ENCODE measurements at places on chromosomes 12 and 14. TPM values are rescaled to one million over a fixed set of nuclear protein-coding genes. Genes with fewer than 3 reads are reported as not detected.

TRHDE gene
- 4.9 TPM for total RNA-seq

DPPA3 gene
- not detected for total RNA-seq

GRCh38 chr12:47267571-47267970, 187.8 kb upstream of the AMIGO2 start:
- H3K4me3 ChIP-seq: no peak overlapping the region
- no peak for DNase-seq
- H3K27me3 ChIP-seq: no peaks in the 10 kb centered on the region
- no peaks in the 10 kb centered on the region for H3K4me1 ChIP-seq
- no peaks in the 10 kb centered on the region for H3K36me3 ChIP-seq

DNA sequence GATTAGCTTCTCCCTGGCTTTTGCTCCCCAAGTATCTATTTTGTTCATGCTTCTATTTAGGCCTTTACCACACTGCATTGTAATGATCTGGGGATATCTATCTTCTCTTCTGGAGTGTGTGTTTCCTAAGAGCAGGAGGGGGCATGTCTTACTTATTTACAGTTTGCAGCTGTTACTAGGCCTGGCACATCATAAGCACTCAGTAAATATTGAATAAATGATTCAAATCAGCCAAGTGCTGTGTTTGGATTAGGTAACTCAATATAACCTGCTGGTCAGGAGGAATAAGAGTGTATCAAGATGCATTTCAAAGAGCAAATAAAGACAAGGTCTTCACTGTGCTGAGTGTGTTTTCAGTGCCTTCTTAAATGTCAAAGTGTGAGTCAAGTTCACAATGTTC, 186.1 kb downstream of the FOXG1 start:
- no peak overlapping the region for H3K27ac ChIP-seq
- no peak overlapping the region for H3K4me3 ChIP-seq
- no peaks in the 10 kb centered on the region for H3K27me3 ChIP-seq
- no peak for DNase-seq
- no peaks in the 10 kb centered on the region for H3K36me3 ChIP-seq
- no peaks in the 10 kb centered on the region for H3K4me1 ChIP-seq

DNA sequence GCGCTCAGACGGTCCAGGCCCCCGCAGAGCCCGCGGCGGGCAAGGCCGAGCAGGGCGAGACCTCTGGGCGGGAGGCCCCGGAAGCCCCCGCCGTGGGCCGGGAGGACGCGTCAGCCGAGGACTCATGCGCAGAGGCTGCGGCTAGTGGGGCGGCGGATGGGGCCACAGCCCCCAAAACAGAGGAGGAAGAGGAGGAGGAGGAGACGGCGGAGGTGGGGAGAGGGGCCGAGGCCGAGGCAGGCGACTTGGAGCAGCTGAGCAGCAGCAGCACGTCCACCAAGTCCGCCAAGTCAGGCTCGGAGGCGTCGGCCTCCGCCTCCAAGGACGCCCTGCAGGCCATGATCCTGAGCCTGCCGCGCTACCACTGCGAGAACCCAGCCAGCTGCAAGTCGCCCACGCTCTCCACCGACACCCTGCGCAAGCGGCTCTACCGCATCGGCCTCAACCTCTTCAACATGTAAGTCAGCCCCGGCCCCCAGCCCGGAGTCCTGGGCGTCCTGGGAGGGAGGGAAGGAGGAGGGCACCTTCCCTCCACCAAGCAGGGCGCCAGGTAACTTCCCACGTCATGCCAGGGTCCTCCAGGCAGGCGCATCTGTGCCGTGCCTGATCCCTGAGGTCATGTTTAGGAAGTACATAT, 72.4 kb downstream of the IQSEC3 start:
- no peaks in the 10 kb centered on the region for H3K36me3 ChIP-seq
- DNase-seq: peak; percentile 65
- H3K4me1 ChIP-seq: peaks cover 16% of the 10 kb centered on the region
- H3K27ac ChIP-seq: no peak overlapping the region

- no peak overlapping the region for H3K27ac ChIP-seq
- no peak overlapping the region for H3K4me3 ChIP-seq
- DNase-seq: no peak
- no peaks in the 10 kb centered on the region for H3K4me1 ChIP-seq
- H3K36me3 ChIP-seq: no peaks in the 10 kb centered on the region
- no peaks in the 10 kb centered on the region for H3K27me3 ChIP-seq
Measured at GRCh38 chr14:26088275-26088674, 509.6 kb downstream of the NOVA1 start.

Measured in stomach (tissue), 19 donors.